ACHN (cell line): ENCODE measurements at places on chromosomes 12 and 14.
A peak's percentile ranks its signal among the peaks of the same experiment; 100 is the strongest.

DNA sequence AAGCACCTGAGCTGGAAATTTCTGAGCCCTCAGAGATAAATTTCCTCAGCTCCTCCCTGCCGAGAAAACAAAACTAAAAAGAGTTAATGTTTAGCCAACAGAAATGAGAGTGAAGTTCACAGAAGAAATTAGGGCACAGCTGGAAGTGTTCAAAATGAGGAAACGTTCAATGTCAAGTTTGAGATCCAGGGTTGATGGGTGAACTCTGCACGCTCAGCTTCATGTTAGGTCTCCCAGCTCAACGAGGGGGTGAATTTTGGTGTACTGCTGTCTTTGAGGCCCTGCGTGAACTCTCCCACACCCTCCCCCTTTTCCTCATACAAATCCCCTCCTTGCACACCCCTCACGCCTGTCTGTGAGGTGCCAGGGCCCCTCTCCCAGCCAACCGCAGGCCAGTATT lies 13.3 kb upstream of the OAS3 start:
- DNase-seq = peak; percentile 31

GRCh38 chr14:45181329-45181728 lies 45.6 kb downstream of the FANCM start:
- DNase-seq = no peak

DNA sequence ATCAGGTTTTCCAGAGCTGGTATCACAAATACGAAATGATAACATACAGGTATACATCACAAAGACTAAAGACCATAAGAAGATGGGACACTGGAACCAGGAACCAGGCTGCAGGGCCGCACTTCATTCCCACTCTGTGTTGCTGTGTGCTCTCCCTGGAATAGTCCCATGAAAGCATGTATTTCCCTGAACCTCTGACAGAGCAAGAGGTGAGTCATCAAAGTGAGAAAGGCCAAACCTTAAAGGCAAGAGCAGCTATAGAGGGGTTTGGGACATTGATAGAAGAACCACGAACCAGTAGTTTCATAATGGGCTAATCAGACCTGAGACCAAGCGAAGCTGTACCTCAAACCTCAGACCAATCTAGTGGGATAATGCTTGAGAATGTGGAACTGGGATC lies 283.0 kb upstream of the PRKD1 start:
- no peak for DNase-seq

DNA sequence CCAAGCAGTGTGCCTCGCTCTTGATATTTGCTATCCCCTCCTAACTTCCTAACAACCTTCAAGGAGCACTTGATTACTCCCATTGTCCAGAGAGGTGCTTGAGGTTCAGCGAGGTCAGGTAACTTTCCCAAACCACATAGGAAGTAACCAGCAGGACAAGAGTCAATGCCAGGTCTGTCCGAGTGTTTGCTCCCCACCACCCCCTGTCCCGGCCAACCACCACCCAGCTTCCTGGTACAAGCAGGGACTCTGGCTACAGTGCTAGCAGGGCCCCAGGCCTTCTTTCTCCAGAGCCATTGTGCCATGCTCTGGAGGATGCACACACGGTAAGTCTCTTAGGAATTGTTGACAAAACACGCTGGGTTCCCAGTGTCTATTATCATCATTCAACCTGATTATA lies 49.2 kb downstream of the SYNE3 start:
- DNase-seq = no peak

- DNase-seq = peak; percentile 80
These were observed 11.2 kb upstream of the FKBP11 start for GRCh38 chr12:48936379-48936979.

DNA sequence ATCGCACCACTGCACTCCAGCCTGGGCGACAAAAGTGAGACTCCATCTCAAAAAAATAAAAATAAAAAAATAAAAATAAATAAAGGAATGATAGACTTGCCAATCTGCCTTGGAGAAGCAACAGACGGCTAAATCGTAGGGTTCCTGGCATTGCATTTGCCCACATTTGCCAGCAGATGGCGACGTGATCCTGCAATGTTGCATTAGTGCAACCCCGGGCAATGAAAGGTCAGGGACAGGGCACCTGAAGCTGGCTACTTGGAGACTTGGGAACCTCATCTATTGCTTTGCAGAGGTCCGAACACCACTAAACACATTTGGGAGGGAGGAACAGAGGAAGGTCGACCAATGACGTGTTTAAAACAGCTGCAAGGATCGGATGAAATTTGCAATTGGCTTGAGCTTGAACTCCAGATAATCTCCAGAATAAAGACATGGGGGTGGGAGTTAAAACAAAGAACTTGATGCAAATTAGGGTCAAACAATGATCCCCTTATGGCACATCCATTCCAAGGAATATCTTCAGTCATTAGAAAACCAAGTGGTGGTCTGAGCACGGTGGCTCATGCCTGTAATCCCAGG lies 34.6 kb downstream of the SPRING1 start:
- DNase-seq = peak; percentile 74

DNA sequence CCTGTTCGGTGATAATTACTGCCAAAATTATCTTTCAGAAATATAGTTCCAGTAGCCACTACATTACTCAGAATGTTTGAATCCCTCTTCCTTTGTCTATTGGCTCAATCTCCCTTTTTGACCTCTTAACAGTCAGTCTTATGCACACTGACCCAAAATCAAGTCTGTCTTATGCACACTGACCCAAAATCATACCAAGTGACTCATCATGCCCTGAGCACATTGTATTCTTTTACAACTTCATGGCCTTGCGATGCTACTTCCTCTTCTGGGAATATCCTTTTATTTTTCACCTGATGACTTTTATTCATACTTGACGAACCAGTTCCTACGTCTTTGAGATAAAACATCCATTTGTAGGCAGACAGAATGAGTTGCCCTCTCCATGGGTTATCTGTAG lies 182.3 kb downstream of the NPAS3 start:
- DNase-seq = no peak

GRCh38 chr12:109927622-109928021 lies 27.5 kb downstream of the TCHP start:
- peak; percentile 57 for DNase-seq

DNA sequence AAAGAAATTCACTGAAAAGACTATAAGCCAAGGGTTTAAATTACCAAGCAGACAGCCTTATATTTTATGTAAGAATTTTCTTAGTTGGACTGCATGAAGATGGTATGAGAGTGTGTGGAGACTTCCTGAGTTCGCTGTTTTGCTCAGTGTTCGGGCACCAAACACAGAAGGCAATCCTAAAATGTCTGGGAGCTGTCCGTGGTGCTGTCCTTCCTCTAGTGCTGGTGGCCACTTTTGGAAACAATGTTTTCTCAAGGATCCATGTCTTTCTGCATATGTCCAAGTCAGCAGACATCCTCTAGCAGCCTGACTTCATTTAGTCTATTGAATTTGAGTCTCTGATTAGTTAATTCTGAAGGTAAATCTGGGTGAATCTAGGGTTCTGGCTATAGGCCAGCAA lies 135.8 kb downstream of the SLC8A3 start:
- peak; percentile 22 for DNase-seq

GRCh38 chr12:38912116-38912515 lies 6.7 kb upstream of the CPNE8 start:
- no peak for DNase-seq

- peak; percentile 11 for DNase-seq
These were observed 30.0 kb upstream of the WSCD2 start for GRCh38 chr12:108099073-108099472.

DNA sequence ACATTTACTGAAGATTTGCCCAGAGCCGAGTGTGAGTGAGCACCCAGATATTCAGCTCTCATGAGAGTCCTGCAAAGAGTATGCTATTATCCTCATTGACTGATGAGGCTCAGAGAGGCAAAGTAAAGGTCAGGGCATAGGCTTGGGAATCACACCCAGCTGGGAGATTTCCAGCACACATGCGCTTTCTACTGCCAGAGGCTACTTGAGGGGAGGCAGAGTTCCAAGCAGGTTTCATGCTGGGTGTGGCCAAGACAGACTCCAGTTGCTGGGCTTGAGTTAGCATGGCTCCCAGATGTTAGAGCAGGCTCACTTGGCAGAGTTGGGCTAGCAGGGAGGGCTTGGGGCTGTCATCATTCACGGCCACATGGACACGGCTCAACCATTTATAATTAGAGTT lies 14.4 kb upstream of the FAM181A start:
- no peak for DNase-seq

GRCh38 chr14:79418649-79419415 lies 792.5 kb downstream of the DIO2 start:
- no peak for DNase-seq

DNA sequence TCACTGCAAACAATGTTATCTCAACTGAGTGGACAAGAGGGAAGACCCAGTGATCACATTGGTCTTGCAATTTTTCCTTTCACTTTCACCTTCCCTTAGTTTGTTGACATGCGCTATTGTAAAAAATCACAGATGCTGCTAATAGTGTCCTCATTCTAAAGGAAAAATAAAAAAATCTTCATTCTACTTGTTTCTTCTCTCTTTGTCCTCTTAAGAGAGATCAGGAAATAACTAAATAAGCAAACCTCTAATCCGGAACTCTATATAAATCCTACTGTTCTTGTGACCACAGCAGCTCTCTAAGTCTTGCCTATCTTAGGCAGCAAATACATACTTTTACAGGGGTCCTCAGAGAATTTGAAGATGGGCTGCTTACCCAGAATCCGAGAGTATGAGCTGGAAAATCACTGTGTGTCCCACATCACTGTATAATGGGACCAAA lies 257.7 kb downstream of the NAV3 start:
- peak; percentile 76 for DNase-seq

DNA sequence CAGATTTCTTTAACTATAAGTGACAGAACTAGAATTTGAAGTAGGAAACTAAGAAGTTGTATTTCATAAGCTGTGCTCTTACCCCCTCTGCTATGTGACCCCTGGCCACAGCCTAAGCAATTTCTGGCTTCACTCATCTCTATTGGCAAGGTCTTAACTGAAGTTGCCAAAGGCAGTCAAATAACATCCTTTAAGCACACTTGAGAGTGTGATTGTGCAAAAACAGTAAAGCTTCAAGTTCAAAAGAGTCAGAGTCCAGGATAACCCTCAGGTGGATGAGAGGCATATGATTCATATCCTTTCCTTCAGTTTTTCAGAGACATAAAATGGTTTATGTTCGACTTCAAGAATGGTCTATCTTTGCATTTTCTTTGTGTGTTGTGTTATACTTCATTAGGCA lies 45.2 kb downstream of the GRIP1 start:
- peak; percentile 41 for DNase-seq

DNA sequence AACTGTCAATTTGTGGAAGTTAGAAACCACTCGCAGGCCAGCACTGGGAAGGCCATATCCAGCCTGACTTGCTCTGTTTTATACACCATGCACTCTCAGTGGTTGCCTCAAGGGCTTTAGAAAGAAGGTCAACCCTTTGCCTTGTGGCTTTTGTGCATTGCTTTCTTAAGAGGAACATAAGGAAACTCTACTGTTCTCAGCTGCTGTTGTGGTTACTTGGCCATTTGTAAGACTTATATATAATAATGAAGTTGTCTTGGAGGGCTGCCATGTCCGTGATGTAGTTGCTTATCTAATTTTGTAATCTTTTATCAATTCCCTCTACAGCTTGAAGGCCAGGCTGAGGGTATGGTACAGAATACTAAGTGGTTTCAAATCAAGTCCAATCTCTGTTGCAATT lies 637.8 kb downstream of the DIO2 start:
- no peak for DNase-seq

DNA sequence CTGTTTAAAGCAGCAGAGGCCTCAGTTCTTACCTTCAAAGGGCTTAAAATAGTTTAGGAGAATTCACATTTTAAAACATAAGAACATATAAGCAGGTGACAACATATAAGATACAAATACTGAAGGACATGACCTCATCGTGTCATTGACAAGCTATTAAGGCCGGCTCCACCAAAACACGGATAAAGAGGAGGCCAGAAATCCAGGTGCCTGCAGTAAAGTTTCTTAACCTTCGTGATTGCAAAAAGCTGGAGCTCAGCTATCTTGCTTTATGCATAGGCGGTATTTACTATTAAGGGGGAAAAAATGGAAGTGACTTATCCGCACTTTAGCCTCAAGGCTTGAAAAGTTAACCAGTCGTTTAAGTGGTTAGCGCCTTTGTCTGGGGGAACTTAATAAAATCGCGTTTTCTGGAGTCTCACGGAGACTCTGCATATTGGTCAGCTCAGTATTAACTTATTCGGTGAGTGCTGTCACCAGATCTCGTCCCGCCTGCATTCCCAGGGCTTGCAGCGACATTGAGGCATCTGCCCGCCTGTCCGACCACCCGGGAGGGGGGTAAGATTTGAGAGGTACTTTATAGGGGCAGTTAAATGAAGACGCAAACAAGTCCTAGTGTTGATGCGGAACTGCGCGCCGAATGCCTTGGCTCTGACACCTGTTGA lies 1.1 kb upstream of the SP1 start:
- DNase-seq = peak; percentile 25

GRCh38 chr12:115404761-115405470 lies 720.9 kb upstream of the TBX3 start:
- DNase-seq = peak; percentile 74

DNA sequence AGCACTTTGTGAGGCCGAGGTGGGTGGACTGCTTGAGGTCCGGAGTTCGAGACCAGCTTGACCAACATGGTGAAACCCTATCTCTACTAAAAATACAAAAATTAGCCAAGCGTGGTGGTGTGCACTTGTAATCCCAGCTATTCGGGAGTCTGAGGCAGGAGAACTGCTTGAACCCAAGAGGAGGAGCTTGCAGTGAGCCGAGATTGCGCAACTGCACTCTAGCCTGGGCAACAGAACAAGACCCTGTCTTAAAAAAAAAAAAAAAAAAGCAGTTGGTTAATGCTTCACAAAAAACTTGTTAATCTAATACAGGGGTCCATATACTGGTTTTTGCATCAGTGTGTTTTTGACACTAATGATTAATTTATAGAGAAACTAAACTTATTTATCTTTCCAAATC lies 18.5 kb upstream of the SLC7A8 start:
- DNase-seq = no peak

GRCh38 chr14:49879646-49880204 lies 13.2 kb upstream of the ARF6 start:
- peak; percentile 73 for DNase-seq

GRCh38 chr14:56664811-56665421 lies 85.3 kb downstream of the TMEM260 start:
- no peak for DNase-seq
